ENCODE measurements at places on chromosomes 7 and 10.

- DNase-seq = no peak
Observed at GRCh38 chr7:31023877-31024276, 28.2 kb upstream of the ADCYAP1R1 start.

DNA sequence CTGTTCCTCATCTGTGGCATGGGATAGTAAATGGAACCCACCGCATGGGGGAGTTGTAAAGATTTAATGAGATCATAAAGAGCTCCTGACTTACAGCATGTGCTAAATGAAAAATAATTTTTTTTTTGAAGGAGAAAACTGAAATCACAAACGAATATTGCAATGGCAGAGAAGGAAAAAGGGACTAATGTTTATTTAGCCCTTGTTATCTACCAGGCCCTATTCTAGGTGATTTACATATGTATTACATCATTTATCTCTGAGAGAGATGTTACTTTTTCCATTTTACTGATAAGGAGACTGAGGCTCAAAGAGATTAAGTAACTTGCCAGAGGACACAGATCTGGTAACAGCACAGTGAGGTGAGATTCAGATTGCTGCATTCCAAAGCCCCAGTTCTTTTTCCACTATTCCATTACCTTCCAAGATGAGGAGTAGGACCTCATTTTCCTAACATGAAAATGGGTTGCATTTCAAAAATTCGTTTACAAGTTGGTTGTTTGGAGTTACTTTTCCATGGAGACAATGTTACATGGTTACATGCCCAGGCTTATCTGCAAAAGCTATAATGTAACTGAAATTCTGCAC is 28.6 kb downstream of the VCL start:
- no peak for DNase-seq

- DNase-seq = peak; percentile 69
Observed at GRCh38 chr10:102225646-102226541, at the start of gene ELOVL3. Gene ELOVL3, plus strand, starts transcription at chr10:102226299. Its CDS starts 250 bp downstream, at chr10:102226549.

DNA sequence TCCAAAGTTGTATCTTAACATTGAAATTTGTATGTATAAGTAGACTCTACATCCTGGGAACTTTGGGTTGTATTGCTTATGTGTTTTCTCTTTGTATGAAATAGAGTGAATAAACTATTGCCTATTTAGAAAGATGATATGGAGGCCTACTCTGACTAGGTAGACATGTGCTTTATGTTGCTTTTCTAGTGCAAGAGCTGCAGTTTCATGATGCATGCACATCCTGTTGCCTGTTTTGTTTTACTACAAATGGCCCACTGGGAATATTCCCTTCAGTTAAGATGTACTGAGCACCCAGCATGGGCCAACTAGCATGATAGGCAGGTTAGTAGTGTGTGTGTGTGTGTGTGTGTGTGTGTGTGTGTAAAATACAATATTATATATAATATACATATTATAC is 282.1 kb upstream of the LRGUK start:
- no peak for DNase-seq

GRCh38 chr10:24370877-24371276 is 161.9 kb downstream of the KIAA1217 start:
- DNase-seq = no peak

- DNase-seq = no peak
Observed at GRCh38 chr7:8639668-8640067, 206.3 kb downstream of the NXPH1 start.

DNA sequence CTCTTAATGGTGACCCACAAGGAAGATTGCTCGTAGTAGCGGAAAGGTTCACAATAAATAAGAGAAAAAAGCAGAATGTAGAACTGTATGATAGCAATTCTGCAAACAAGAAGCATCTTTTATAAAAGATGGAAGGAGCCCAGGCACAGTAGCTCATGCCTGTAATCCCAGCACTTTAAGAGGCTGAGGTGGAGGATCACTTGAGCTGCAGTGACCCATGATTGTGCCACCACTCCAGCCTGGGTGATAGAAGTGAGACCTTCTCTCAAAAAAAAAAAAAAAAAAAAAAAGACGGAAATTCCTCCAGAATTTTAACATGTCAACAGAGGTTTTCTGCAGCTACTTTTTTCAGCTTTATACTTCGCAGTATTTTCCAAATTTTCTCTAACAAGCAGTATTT is 13.2 kb downstream of the GATAD1 start:
- DNase-seq = no peak

GRCh38 chr7:128384726-128385125 is 23.2 kb upstream of the PRRT4 start:
- no peak for DNase-seq

DNA sequence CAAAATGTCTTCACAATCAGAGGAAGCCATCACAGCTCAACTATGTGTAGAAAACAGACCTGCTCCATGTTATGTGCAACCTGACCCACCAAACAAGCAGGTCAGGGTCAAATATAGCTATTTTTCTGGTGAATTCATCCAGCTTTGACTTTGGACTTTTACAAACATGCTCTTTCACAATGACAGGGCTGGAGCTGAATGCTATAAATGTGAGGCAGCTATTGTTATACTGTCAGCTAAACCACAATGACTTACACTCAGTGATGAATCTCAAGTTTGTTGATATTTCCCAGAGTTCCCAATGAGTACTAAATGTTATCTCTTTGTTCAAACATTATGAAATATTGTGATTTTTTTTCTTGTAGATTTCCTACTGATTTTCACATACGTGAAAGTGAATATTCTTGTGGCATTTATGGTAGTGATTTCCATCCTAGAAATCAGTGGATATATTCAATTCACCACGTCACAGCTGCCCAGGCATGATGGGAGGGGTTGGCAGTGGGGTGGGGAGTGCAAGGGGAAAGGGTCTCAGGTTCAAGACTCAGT is 2.5 kb upstream of the ITIH2 start:
- no peak for DNase-seq

DNA sequence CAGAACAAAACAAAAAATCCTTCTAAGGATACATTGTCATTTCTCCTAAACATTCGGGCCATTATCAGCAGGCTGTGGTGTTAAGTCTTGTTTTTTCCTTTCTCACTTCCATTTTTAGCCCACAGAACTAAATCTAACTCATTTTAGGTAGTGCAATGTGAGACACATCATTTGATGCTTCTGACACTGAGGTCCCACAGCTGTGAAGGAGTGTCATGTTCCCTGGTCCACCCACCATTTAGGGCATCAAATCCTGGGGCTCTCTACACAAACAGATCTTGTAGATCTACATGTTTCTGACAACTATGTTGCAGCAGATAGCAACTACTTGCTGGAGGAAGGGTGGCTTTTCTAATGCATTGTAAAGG is 232.5 kb upstream of the IGFBP3 start:
- DNase-seq = no peak

DNA sequence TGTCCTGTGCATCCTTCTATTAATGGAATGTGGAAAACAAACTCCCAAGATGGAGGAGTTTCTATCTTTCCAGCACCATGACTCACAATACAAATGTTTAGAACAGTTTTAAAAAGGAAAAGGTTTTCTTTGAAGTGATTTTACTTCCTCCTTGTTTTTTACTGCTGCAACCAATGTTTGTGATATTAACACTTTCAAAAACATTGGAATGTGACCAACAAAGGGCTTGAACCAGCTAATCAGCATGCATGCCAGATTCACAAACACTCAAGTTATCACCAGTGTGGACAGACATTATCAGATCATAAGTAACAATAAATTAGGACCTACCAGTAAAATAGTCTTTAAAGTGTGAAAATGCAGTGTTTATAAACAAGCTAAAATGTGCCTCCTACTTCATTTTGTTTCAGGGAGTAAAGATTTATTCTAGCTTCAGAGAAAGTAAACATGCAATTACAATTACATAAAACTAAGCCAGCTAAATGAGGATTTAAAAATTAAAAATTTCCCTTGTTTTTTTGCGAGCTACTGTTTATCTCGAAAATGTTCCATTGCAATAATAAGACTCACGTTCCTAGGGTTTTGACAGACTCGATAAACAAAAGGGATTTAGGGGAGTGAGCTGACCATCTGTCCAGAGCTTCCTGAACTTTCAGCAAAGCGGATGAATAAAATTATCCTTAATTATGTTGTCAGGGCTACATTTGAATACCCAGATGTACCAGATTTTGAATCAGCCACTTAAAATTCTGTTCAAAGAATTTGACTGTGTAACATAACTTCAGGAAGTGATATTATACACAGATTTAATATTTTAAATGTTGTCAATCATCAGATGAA is 29.8 kb downstream of the CPVL start:
- no peak for DNase-seq

- DNase-seq = no peak
Observed at GRCh38 chr7:132364226-132364625, 212.0 kb downstream of the PLXNA4 start.

- DNase-seq = no peak
Observed at GRCh38 chr7:137578541-137578940, 235.0 kb upstream of the PTN start.

- DNase-seq = no peak
Observed at GRCh38 chr10:47287805-47288204, 12.2 kb upstream of the GDF10 start.

DNA sequence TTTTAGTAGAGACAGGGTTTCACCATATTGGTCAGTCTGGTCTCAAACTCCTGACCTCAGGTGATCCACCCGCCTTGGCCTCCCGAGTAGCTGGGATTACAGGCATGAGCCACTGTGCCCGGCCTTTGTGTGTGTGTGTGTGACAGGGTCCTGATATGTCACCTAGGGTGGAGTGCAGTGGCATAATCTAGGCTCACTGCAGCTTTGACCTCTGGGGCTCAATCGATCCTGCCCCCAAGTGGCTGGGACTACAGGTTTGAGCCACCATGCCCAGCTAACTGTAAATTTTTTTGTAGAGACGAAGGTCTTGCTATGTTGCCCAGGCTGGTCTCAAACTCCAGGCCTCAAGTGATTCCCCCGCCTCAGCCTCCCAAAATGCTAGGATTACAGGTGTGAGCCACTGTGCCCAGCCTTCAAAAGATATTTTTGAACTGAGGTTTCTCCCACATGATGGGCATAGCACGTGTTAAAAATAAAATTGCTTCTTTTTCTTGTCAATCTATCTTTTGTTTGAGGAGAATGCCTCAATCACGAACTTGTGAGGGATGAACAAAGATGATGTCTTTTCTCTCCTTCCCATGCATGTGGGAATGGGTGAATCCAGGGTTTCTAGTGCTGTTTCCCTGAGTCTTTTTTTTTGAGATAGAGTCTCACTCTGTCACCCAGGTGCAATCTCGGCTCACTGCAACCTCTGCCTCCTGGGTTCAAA is 30.8 kb upstream of the PSAP start:
- no peak for DNase-seq

DNA sequence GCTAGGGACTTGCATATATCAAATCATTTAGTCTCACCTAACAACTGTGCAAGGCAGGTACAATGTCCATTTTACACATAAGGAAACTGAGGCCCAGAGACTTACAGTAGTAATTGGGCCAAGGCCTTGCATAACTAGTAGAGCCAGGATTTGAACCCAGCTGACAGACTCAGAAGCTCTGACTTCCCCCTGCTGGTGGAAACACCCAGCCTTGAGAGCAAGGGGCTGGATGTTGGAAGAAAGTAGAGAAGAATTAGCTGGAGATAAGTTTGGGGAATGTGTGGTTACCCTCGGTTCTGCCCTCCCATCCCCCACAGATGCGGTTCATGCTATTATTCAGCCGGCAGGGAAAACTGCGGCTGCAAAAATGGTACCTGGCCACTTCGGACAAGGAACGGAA is 2.0 kb downstream of the AP1S1 start:
- no peak for DNase-seq

GRCh38 chr7:976901-977325 is 1.6 kb upstream of the COX19 start:
- no peak for DNase-seq

GRCh38 chr7:33517191-33517590 is 387.8 kb downstream of the BBS9 start:
- DNase-seq = no peak

DNA sequence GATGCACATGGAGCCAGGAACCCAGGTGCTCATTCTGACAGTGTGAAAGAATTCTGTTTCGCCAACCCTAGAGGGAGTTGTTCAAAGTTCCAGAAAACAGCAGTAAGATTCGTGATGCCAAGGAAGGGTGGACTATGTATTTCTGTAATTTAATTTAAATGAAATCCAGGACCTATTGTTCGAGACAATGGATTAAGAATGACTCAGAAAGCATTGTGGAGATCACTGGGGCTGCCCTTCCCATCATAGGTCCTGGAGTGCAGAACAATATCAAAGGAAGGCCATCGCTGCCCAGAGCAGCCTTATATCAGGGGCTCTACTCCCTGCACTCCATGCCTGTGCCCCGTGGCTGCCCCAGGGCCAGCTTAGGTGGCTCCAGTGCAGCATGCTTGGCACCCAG is 32.1 kb upstream of the CALD1 start:
- no peak for DNase-seq

DNA sequence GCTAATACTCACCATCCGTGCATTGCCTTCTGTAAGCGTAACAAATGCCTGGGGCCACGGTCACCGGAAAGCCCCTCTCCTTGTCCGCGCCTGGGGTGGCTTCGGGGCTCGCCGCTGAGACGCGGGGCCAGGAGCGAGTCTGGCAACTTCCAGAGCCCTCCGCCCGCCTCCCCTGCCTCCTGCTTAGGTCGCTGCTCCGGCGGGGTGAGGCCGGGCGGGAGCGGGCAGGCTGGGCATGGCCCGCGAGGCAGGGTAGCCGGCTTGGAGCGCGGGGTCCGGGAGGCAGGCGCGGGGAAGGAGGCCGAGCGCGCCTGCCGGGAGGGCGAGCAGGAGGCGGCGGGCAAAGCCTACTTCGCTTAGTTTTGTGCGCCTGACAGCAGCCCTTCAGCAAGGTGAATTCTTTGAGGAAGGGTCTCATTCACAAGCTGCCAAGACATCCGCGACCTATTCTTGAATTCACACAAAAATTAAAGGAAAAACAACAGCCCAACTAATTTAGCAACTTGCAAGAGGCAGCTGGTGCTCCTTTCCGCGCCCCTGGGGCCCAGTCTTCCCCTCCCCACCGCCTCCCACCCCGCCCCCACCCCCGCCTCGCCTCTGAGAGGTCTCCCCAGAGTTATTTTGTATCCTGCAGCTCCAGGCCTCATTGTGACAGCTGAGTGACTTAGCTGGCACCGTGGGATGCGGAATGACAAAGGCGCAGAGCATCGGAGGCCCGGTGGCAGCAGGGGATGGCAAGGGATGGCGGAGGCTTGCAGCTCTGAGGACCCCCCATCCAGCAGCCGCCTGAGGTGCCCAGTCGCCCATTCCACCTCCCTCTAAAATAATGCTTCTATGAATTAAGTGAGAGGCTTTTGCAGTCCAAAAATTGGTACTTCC is 12.8 kb upstream of the KAT6B start:
- no peak for DNase-seq

- no peak for DNase-seq
Observed at GRCh38 chr10:125795637-125796190, 20.1 kb upstream of the MMP21 start.

Data from stimulated activated naive CD4-positive, alpha-beta T cell (primary cell).